ENCODE measurements at places on chromosomes 2 and 18. TPM values are rescaled to one million over a fixed set of nuclear protein-coding genes. Genes with fewer than 3 reads are reported as not detected.

The SULT1C2 gene
- 3.9 TPM for total RNA-seq

The VSNL1 gene
- total RNA-seq, result 12.9 TPM

The TBC1D8 gene
- 20.8 TPM for total RNA-seq

The ITGB6 gene
- 12.7 TPM for total RNA-seq

The CCDC102B gene
- total RNA-seq, result 61.4 TPM

The C1GALT1C1L gene
- 1.3 TPM for total RNA-seq

The PIEZO2 gene
- total RNA-seq, result 78.8 TPM

The CRYBA2 gene
- 1,526 TPM for total RNA-seq

The COL4A4 gene
- 11.7 TPM for total RNA-seq

The B3GNT7 gene
- total RNA-seq, result 3.4 TPM

The CHRNG gene
- total RNA-seq, result 2.0 TPM

The CNRIP1 gene
- total RNA-seq, result 38.9 TPM

The CPLX4 gene
- total RNA-seq, result 46.1 TPM

The PCARE gene
- total RNA-seq, result 57.0 TPM

The MC5R gene
- total RNA-seq, result 0.33 TPM

The VIL1 gene
- total RNA-seq, result not detected

The CBLN2 gene
- total RNA-seq, result 20.8 TPM

The MC2R gene
- not detected for total RNA-seq

The GAD1 gene
- 25.1 TPM for total RNA-seq

The ERCC3 gene
- total RNA-seq, result 78.1 TPM

The ALPI gene
- total RNA-seq, result not detected

The DTNB gene
- 21.7 TPM for total RNA-seq

The HOXD13 gene
- total RNA-seq, result not detected

The NXPH2 gene
- total RNA-seq, result 9.1 TPM

The ALK gene
- 9.5 TPM for total RNA-seq

The STPG4 gene
- total RNA-seq, result not detected

The VPS4B gene
- total RNA-seq, result 41.8 TPM

The CLEC4F gene
- 9.1 TPM for total RNA-seq

The DIPK1C gene
- 25.5 TPM for total RNA-seq

The POTEJ gene
- total RNA-seq, result 0.71 TPM

The FRZB gene
- total RNA-seq, result 66.1 TPM

The TMEM37 gene
- total RNA-seq, result 5.1 TPM

The WDR54 gene
- 36.8 TPM for total RNA-seq

The SPRED2 gene
- total RNA-seq, result 19.0 TPM

The PLEKHH2 gene
- 36.6 TPM for total RNA-seq

The ZBTB14 gene
- total RNA-seq, result 21.3 TPM

The LYG2 gene
- not detected for total RNA-seq

The TMEM247 gene
- not detected for total RNA-seq

The IL36G gene
- total RNA-seq, result not detected

The ARHGAP28 gene
- 42.2 TPM for total RNA-seq

The UGT1A3 gene
- not detected for total RNA-seq
